ENCODE measurements at places on chromosomes 7 and 10.

DNA sequence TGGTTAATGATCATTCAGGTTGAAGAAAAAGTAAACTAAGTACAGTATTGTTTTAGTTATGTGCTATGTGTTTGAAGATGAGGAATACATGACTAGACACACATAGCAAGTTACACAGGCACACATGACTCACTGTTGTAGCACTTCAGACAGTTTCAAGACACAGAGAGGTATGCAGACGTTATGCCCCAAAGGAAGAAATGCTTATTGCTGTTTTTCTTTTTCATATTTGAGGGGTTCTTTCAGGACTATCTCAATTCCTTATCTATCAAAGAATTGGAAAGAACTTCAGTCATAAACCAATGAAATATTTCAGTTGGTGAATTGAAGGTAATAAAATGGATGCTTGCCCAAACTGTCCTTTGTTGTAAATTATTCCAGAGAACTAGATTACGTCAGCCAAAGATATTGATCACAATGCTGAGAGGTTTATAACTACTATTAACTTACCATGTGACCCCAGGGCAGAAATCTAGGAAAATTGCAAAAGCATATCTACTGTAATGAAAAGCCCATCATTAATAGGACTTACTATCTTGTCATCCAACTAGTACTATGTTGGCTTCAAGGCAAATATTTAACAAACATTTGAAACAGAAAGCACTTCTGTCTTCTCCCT, 61.2 kb upstream of the CAPZA2 start:
- DNase-seq, result no peak

GRCh38 chr10:17200912-17201793, at the start of gene TRDMT1:
TRDMT1 (minus strand) TSS chr10:17201672; CDS start chr10:17201634, 38 bp downstream.
- peak; percentile 77 for DNase-seq

- DNase-seq, result no peak
These were observed 16.6 kb downstream of the MINDY3 start for GRCh38 chr10:15843695-15844094.

DNA sequence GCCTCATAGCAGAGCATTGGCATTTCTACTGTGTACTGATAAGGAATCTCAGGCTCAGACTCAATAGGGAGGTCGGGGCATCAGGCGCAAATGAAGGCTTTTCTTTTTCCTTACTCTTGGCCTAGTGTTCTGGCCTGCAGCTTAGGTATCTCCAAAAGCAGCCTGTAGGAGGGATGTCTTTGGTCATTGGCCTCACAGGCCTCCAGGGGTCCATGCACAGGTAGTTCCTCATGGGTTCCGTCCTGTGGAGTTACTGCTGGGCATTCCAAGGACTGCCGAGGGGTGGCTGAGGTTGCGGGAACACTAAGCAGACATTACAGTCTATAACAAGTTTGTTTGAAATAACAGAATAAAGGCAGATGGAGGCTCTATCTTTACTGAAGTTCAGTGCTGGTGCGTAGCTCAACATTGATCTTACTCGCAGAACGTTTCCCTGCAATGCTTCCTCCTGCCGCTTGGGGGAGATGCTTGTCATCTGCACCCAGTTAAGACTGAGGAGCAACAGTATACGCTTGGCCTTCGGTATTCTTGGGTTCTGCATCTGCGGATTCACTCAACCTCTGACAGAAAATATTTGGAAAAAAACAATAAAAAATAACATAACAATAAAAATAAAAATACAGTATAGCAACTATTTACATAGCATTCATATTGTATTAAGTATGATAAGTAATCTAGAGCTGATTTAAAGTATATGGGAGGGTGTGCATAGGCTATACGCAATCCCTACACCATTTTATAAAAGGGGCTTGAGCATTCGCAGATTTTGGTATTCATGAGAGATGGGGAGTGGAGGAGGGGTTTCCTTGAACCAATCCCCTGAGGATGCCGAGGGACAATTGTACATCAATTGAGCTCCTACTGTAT, 58.9 kb downstream of the SH2D4B start:
- DNase-seq, result peak; percentile 6

GRCh38 chr10:11080564-11080984, 62.9 kb downstream of the CELF2 start:
- DNase-seq, result no peak

DNA sequence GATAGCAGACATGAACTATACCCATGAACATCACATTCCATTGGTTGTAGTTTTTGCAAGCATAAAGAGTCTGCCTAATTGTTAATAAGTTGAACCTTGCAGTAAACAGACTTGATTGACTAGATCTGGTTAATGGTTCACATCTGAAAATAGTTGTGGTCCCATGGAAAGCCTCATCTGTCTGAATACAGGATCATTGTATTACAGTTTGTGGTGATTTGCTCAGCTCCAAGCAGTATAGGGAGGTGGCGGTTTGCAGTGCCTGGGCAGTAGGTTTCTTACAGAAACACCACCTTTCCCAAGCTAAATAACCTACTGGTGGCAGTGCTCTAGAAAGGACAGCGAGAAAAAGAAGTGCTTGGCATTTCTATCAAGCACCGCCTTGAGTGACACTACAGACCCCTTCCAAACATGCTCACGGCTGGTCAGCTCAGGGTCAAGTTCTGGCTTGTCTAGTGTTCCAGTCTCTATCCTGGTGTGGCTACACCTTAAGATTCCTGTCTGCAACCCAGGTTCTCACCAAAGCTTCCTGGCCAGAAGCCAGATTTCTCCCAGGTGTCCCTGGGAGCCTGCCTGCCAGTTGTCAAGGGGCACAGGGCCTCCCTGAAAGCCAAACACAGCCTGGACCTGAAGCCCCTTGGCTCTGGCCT, 119.9 kb downstream of the FANK1 start:
- DNase-seq, result no peak

- DNase-seq, result no peak
These were observed 189.5 kb downstream of the CXCL12 start for GRCh38 chr10:44195112-44196007.

Data from SHP77 (cell line).